ENCODE measurements at places on chromosomes 4 and X. TPM values are rescaled to one million over a fixed set of nuclear protein-coding genes. Genes with fewer than 3 reads are reported as not detected.

GRCh38 chr4:10205223-10205622 lies 88.6 kb upstream of the WDR1 start:
- no peak for DNase-seq

DNA sequence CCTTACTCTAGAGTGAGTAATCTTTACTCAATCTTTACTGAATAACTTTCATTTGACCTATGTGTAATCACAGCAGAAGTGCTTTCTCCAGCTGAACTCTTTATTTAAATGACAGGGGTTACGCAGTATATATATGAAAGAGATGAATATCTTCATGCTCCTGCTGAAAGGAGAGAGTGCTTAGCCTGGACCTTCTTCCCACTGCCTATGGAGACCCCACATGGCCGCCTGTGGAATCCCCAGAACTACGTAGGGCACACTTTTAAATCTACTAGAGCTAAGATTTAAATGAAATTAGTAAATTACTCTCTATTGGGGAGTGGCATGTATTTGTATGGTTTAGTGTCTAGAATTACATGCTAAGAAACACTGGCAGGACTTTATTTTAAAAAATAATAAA lies 391.2 kb downstream of the ANKRD50 start:
- peak; percentile 9 for DNase-seq

- DNase-seq = no peak
Observed at GRCh38 chrX:139877710-139878414, 55.0 kb downstream of the ATP11C start.

DNA sequence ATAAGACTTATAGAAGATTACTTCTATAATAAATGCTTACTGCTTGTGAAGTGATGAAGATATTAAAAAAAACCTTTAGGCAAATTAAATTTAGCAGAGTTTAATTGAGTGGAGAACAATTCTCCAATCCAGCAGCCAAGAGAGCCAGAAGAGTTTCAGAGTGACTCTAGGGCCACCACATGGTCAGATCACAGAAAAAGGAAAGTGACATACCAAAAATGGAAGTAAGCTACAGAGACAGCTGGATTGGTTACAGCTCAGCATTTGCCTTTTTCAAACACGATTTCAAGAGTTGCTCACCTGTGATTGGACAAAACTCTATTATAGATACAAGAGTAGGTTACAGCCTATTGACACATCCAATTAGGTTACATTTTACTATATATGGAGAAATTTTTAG lies 79.0 kb upstream of the TRAM1L1 start:
- DNase-seq = no peak

- DNase-seq = no peak
Observed at GRCh38 chrX:42220666-42221065, 297.3 kb upstream of the CASK start.

DNA sequence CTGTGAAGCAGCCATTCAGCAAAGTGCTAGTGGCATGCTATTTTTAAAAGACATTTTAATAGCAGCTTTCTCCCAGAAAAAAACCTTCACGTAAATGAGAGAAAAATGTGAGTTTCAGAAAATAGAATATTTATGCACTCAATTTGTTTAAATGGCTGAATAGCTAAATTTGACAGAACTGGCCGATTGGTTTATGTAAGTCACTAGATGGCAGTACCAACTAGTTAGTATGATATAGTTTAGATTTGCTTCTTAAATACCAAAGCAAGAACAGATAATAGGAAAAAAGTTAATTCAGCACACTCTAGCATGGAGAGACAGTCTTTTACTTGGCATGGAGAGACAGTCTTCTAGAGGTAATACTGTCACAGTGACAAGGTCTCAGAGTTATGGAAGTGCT lies 250.1 kb downstream of the SNCA start:
- DNase-seq = peak; percentile 22

- peak; percentile 56 for DNase-seq
Observed at GRCh38 chr4:8167815-8168214, 9.2 kb upstream of the ABLIM2 start.

- peak; percentile 53 for DNase-seq
Observed at GRCh38 chr4:20698382-20698781, 1.9 kb upstream of the PACRGL start.

DNA sequence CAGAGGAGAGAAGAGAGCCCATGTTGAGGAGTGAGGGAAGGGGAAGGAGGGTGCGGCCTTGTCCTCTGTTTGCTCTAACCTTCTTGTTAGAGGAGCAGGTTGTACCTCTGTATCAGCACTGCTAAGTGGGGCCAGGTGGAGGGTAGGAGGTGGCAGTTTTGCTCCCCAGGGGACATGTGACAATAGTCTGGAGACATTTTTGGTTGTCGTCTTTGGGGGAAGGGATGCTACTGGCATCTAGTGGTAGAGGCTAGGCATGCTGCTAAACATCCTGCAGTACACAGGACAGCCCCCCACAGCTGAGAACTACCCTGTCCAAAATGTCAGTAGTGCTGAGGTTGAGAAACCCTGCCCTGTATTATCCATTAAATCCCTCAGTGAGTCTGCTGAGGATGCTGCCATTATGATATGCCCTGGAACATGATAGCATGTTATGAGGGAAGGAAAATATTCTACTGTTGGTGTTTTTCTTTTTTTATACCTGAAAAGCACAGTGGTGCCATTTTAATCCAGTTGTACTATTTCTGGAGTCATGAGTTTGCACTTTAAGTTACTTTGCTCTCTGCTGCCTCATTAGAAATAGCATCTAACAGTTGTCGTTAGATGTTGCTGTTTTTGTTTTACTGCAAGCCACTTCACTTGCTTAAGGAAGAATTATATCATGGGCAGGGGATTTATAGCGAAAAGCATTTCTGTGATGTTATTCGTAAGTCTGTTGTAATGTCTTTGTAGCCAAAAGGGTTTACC lies 90.6 kb downstream of the LRP2BP start:
- peak; percentile 28 for DNase-seq

- DNase-seq = peak; percentile 46
Observed at GRCh38 chr4:119026662-119027444, 108.8 kb upstream of the MYOZ2 start.

The CSAG3 gene
- total RNA-seq = not detected

The SERPINA7 gene
- total RNA-seq = not detected

The TIMP1 gene
- total RNA-seq = 331 TPM

The FGD1 gene
- total RNA-seq = 11.0 TPM

The SFRP2 gene
- total RNA-seq = not detected

The CSAG1 gene
- total RNA-seq = not detected

The CFAP99 gene
- not detected for total RNA-seq

The ZCCHC18 gene
- total RNA-seq = 0.64 TPM

The PLXNA3 gene
- total RNA-seq = 16.8 TPM

The PTCHD1 gene
- not detected for total RNA-seq

The GAGE12E gene
- not detected for total RNA-seq

The SLC6A14 gene
- total RNA-seq = not detected

The RNF175 gene
- total RNA-seq = not detected
